Stimulated activated CD4-positive, alpha-beta T cell treated with anti-CD3 and anti-CD28 coated beads, Interleukin-15, amount 100 ng/mL, for 1 hour (primary cell): ENCODE measurements at places on chromosomes 12 and 14.

DNA sequence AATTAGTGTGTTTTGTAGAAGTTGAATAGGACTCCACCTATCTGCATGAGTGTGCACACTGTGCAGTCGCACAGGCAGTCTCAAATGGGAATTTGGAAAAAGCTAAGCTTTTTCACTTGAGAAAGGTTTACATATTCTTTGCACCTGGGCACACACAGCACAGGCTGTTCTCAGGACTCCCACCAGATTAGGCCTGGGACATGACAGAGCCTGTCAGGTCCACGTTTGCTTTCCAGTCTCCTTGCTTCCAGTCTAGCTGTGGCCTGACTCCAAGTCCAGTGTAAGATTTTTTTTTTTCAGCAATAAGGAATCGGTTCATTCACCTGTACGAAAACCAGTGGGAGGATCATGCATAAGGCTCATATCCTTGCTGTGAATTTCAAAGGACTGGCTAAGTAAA lies 181.3 kb downstream of the ZFP36L1 start:
- no peak for DNase-seq

GRCh38 chr12:82504409-82504808 lies 146.1 kb downstream of the METTL25 start:
- DNase-seq = no peak

DNA sequence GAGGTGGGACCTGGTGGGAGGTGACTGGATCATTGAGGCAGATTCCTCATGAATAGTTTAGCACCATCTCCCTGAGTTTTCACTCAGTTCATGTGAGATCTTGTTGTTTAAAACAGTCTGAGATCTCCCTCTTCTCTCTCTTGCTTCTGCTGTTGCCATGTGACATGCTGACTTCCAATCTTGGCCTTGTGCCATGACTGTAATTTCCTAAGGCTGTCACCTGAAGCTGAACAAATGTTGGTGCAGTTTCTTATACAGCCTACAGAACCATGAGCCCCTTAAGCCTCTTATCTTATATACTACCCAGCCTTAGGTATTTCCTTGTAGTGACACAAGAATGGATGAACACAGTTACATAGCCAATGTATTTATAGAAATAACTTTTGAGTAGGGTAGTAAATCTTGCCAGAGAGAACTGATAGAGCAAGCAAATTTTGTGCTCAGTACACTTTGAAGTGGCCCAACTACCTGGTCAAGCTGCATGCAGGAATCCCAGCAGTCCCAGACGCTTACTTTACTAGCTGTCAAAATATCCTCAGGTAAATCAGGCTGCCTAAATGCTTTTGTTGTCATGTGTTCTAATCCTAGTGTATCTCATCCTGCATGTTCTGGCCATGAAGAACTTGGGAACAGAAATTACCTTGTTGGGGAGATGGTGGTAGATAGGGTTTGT lies 445.6 kb upstream of the MIS18BP1 start:
- no peak for DNase-seq

GRCh38 chr12:20101046-20101445 lies 267.3 kb upstream of the PDE3A start:
- no peak for DNase-seq

DNA sequence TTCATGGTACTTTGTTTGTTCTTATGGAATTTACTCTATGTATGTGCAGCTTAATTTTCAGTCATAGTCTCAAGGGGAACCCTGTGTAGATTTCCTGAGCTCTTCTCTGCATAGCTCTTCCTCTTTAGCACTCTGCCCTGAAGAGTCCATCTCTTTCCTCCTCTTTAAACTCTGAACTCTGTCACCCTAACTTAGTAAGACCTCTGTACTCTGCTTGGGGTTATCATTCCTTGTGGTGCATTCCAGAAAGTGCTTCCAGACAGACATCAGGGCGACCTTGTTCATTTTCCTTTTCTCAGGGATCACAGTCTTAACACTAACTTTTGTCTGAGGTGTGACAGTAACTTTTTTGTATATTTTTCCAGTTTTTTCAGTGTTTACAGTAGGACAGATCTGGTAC lies 179.3 kb downstream of the RAD51B start:
- DNase-seq = no peak

DNA sequence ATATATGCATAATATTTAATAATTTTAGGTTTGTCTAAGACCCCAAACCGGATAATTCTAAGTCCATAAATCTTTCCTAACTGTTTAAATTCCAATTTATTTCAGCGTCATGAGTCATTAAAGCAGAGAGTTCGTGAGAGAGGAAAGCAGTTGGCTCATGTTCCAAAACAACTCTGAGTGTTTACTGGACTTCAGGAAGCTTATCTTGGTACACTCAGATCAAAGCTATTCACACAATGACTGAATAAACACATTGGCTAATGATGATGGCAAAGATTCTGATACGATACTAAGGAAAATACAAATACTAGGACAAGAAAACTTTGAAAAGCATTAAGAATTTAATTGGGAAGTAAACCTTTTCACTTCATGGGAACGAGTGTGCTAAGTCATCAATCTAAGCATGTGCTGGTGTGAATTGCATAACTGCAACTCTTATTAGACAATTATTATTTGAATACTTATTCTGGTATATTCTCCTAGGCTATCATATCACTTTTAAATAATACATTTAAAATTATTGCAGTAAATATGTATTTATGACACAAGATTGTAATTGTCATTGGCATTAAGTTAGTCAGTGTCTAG lies 34.8 kb upstream of the CLEC14A start:
- no peak for DNase-seq

DNA sequence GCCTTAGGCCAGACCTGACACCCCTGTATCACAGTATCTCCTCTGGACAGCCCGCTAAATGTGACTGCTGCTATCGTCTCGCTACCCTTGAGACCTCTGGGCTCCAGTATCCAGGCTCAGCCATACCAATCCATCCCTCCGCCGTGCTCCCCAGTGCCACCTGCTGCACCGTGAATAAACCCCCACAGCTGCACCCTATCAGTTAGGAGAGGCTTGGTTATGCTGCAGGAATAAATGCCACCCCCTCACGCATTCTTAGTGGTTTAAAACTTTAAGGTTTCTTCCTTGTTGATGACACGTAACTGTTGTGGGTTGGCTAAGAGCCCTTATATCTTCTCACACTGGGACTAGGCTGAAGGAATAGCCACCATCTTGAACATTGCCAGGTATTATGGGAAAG lies 12.1 kb downstream of the CCDC63 start:
- DNase-seq = no peak

DNA sequence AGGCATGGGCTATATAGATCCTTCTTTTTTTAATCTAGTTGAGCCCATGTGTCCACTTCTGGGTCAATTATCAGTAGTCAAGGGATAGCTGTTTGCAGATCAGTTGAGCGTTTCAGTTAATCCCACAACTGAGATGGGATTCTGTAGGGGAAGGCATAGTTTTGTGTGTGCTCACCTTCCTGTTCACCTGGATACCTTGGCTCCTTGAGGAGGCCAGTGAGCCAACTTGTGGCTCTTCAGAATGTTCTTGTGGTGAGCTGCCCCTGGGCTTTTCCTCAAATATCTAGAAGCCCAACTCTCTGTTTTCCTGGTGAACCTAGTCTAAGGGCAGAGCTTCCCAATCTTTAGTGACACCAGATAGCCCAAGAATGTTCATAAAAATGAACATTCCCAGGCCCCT lies 302.9 kb upstream of the TBX3 start:
- no peak for DNase-seq

DNA sequence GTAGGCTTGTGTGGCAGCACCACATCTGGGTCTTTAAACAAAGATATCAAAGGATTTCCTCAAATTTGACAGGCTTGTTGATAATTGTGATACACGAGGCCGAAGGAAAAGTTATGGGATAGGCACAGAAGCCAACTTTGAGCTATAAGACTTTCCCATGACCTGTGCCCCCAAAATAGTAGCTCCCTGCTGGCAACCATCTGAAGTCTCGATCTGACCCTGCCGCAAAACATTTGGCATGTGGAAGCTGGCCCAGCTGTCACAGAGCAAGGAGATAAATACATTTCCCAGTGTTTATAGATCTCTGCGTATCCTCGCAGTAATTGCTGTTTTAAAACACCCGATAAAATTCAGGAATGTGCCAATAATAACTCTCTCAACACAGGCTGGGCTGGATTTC lies 26.4 kb upstream of the RGS6 start:
- DNase-seq = no peak

GRCh38 chr12:86675197-86675596 lies 419.0 kb upstream of the MGAT4C start:
- DNase-seq = no peak

GRCh38 chr12:123726962-123727361 lies 14.8 kb downstream of the ATP6V0A2 start:
- DNase-seq = no peak

- no peak for DNase-seq
Measured at GRCh38 chr14:65286443-65286842, 126.1 kb upstream of the FUT8 start.

DNA sequence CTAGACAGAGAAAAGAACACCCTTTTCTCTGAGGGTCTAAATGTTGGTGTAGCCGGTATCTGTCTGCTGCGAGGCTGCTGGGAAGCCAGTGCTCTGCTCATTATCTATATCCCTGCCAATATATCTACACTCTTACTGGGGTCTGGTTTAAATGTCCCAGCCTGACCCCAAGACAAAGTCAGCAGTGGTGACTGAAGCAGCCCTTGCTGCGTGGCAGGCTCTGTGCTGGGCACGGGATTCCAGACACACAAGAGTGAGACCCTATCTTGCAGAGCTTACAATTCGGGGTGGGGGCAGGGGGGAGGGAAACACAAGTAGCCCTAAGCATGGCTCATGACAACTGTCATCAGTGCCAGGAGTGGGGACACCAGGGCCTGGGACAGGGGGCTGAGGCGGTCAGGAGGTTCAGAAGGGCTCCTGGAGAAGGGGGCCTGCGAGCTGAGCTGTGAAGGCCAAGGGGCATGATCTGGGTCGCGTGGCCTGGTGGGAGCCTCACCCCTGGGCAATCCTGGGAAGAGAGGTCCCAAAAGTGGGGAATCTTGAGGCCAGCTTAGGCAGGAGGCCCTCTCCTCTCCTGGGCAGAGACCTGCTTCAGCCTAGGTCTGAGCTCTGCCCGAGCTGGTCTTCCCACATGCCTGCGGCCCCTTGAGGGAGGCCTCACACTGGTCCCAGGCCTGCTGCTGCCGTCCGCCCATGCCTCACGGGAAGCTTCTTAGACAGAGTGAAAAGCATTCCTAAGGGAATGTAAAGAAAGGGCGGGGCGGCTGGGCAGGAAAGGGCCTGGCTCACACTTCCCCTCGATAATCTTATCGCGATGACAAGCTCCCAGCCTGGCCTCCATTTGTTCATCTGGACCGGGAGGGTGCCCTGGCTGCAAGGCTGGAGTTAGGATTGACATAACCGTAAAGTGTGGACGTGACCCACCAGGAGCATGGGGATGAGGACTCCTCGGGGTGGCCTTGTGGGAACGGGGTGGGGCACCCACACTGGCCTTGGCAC lies 7.3 kb upstream of the RCOR1 start:
- DNase-seq = no peak

DNA sequence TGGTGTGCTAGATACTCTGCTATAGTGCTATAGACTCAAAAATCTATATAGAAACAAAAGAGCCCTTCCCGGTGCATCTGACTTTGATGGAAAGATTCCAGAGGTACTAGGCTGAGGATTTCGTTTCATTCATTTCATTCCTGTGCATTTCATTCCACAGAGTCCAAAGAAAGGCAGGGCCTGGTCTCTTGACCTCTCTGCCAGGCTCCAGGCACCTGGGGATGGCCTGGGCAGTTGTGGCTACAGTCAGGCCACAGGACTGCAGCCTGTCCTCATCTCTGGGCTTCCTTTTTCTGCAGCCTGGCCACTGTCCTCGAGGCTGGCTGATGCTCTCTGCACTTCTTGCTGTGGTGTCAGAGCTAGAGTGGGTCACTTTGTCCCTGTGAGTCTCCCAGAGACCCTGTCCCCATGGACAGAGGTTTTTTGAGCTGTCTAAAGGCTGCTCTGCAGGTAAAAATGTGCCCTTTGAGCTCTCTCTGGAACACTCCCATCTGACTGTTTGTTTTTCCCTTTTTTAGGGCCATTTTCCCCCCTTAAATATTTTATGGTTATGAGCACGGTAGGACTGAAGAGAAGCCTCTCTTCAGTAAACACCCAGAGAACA lies 3.2 kb upstream of the VDR start:
- no peak for DNase-seq

DNA sequence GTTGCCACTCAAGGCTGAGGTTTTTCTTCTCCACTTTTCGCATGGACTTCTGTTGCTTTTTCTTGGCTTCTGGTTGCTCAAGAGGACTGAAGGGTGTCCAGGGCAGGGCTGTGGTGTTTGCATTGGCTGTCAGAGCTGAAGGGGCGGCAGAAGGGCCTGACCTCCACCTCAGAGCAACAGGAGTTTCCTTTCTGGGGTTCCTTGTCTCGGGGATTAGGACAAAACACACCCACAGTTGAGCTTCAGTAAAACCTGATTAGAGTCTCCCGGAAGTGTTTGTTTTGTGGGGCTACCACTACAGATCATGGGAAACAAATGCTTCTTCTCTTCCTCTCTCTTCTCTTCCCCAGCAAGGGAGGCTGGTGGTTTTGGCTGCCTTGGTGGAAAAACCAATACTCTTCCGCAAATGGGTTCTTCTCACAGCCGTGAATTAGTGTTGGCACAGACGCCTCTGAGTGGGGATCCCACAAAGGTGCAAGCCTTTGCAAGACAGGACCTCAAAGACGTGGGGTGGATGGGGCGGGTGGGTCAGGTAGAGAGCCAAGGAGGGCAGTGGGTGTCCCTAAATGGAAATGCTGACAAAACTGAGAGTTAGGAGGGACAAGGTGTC lies 317.7 kb upstream of the TBX3 start:
- DNase-seq = no peak

DNA sequence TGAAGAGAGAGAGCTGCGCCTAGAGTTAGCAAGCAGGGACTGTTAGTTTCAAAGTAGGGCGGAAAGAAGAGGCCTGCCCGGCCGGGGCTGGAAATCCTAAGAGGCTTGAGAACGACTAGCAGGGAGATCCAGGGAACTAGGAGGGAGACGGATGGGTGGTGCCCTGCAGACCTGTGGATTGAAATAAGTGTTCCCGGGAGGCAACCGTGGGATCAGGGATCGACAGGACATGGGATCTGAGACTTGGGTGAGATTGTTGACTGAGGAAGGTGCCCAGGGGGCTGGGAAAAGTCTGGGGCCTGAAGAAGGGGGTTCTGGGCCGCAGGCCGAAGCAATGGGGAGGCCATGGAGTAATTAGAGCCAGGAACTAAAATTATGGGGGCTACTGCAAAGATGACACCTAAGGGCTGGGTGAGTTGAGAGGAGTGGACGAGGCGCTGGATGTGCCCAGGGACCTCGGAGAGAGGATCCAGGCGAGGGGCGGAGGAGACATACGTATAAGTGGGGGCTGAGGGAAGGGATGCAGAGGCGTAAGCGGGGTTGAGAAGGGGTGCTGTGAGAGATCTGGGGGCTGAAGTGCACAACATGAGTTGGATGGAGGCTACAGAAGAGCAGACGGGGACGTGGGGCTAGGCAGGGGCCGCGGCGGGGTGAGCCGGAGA lies 635 bp downstream of the LTA4H start:
- DNase-seq = no peak

DNA sequence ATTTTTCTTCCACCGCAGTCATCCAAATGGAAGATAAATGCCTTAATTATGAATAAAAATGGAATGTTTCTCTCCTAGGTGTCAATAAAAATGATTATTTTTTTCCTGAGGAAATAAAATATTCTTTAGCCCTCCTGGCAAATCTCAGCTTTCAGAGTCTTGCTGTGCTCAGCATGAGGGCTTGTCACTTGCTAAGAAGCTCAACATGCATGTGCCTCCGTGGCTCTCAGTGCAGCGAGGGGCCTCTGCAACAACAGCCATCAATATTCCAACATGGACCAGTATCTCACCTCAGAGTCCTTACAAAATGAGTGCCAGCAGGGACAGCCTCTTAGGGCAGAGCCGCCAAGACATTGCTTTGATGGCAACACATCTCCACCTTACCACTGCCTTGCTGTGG lies 159.5 kb upstream of the TMPO start:
- no peak for DNase-seq
